Lung (tissue), 17 donors: ENCODE measurements at places on chromosomes 1 and 21. TPM values are rescaled to one million over a fixed set of nuclear protein-coding genes. Genes with fewer than 3 reads are reported as not detected.

Gene ADAMTS5
- total RNA-seq = 22.2 TPM

Gene TMCO4
- total RNA-seq = 22.5 TPM

Gene KLF18
- total RNA-seq = not detected

Gene NGF
- total RNA-seq = 0.52 TPM

Gene CDK18
- 10.9 TPM for total RNA-seq

Gene BCAN
- total RNA-seq = 0.18 TPM

Gene PTAFR
- 37.3 TPM for total RNA-seq

Gene NTNG1
- 6.9 TPM for total RNA-seq

Gene CCDC27
- total RNA-seq = not detected
